ENCODE measurements at places on chromosomes 12 and 14.

- no peak for DNase-seq
- H3K36me3 ChIP-seq = no peaks in the 10 kb centered on the region
- H3K4me1 ChIP-seq = peaks cover 33% of the 10 kb centered on the region
- H3K27me3 ChIP-seq = no peaks in the 10 kb centered on the region
Observed at GRCh38 chr14:44959538-44959937, 2.2 kb downstream of the KLHL28 start.

DNA sequence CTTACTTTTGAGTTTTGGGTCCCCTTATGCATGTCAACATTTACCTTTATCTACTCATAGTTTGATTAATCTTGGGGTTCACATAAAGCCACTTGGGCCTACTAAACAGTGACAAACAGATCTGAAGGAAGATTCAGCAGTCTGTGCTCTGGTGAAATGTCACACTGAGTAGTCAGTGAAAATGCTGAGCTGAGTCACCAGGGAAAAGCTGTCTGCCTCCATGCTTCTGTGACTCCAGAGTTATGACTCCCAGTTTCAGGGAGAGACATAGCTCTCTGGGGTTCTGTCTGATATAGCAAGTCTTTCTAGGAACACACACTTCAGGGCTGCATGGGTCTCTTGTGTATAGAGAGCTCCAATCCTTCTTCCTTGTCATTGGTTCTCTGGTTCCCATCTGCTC, 406.3 kb upstream of the FAR2 start:
- DNase-seq = no peak
- H3K4me1 ChIP-seq = no peaks in the 10 kb centered on the region
- H3K4me3 ChIP-seq = no peak overlapping the region
- H3K36me3 ChIP-seq = peaks cover 2% of the 10 kb centered on the region
- H3K27me3 ChIP-seq = no peaks in the 10 kb centered on the region
- H3K27ac ChIP-seq = no peak overlapping the region

GRCh38 chr14:85296456-85297210, 233.3 kb upstream of the FLRT2 start:
- H3K36me3 ChIP-seq = no peaks in the 10 kb centered on the region
- no peak overlapping the region for H3K4me3 ChIP-seq
- no peak overlapping the region for H3K27ac ChIP-seq
- no peak for DNase-seq

GRCh38 chr12:111773801-111774551, 7.2 kb downstream of the ALDH2 start:
- H3K27me3 ChIP-seq = no peaks in the 10 kb centered on the region
- peaks cover 5% of the 10 kb centered on the region for H3K36me3 ChIP-seq
- DNase-seq = no peak
- H3K4me1 ChIP-seq = peaks cover 32% of the 10 kb centered on the region

GRCh38 chr12:102093319-102093718, 26.6 kb downstream of the NUP37 start:
- no peaks in the 10 kb centered on the region for H3K4me1 ChIP-seq
- no peak overlapping the region for H3K27ac ChIP-seq
- H3K36me3 ChIP-seq = peaks cover 10% of the 10 kb centered on the region
- no peak for DNase-seq

DNA sequence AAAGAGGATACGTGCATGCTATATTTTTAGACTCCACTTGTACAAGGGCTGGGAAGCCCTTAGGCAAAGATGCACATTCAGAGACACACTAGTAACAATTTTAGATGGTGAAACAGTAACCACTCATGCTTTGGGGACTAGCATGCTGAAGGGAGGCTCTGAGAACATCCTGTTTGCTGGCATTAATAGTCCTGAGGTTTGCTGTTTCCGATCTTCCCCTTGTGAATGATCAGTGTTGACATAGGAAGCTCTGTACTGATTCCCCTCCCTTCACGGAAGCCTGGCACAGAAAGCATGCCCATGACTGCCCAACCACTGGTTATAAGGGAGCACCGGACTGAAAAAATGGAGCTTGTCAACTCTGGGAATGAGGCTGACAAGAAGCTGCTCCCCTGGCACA, 164.6 kb downstream of the GCH1 start:
- H3K27me3 ChIP-seq = no peaks in the 10 kb centered on the region
- H3K27ac ChIP-seq = no peak overlapping the region

- no peak overlapping the region for H3K4me3 ChIP-seq
- peaks cover 14% of the 10 kb centered on the region for H3K36me3 ChIP-seq
- no peak for DNase-seq
Observed at GRCh38 chr12:121420109-121420508, 20.2 kb downstream of the RNF34 start.

- DNase-seq = no peak
- peak overlapping the region; percentile 29 for H3K27ac ChIP-seq
- H3K4me3 ChIP-seq = no peak overlapping the region
- peaks cover 45% of the 10 kb centered on the region for H3K4me1 ChIP-seq
- H3K36me3 ChIP-seq = no peaks in the 10 kb centered on the region
- no peaks in the 10 kb centered on the region for H3K27me3 ChIP-seq
Observed at GRCh38 chr14:69711065-69711464, 55.9 kb upstream of the SRSF5 start.

GRCh38 chr12:78004249-78005093, 173.8 kb downstream of the NAV3 start:
- H3K27me3 ChIP-seq = peaks cover 2% of the 10 kb centered on the region
- no peak overlapping the region for H3K27ac ChIP-seq
- no peak overlapping the region for H3K4me3 ChIP-seq
- H3K4me1 ChIP-seq = peaks cover 4% of the 10 kb centered on the region
- no peaks in the 10 kb centered on the region for H3K36me3 ChIP-seq

DNA sequence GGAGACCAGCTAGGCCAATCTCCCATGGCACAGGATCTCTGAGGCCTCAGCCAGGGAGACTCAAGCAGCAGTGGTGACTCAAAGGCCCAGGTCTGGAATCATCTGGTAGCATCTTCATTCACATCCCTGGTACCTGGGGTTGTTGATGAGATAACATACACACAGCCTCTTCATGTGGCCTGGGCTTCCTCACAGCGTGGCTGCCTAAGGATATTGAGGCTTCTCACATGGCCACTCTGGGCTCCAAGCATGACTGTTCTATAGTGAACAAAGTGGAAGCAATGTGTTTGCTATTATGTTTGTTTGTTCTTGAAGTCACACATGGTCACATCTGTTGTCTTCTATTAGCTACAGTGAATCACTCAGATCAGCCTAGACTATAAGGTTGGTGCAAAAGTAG, 584.1 kb downstream of the VRK1 start:
- H3K27me3 ChIP-seq = peaks cover 10% of the 10 kb centered on the region
- peaks cover 42% of the 10 kb centered on the region for H3K4me1 ChIP-seq
- H3K27ac ChIP-seq = no peak overlapping the region
- H3K4me3 ChIP-seq = no peak overlapping the region
- no peaks in the 10 kb centered on the region for H3K36me3 ChIP-seq

DNA sequence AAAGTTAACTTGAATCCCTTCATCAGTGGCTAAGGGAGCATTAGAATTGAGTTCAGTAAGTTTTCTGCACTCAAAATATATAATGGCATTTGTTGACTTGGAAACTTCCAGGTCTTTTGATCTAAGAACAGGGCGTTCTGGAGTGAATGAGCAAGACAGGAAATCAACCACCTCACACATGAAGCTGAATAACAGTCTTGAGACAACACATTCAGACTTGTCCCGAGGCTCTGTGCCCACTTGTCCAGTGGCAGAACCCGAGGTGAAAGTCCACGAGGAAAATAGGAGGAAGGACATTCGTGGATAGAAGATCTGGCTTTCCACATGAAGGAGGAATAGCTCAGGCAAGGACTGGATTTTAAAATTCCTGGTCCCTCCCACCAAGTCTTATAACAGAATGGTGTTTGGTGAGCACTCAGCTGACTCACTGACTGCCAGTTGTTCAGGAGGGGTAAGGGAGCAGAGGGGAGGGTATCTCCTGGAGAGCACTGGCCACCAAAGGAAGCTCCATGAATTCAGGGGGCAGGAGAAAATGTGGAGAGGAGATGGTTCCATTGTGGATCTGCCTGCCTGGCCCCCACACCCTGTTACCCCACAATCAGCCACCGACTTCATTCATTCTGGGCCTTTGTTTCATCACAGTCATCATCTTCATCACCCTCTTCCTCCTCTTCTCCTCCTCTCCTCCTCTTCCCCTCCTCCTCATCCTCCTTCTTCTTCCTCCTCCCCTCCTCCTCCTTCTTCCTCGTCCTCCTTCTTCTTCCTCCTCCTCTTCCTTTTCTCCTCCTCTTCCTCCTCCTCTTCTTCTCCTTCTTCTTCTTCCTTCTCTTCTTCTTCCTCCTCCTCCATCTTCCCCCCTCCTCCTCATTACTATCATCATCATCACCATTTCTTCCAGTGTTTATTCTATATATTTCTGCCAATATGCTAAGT, 620.1 kb downstream of the MED13L start:
- peaks cover 8% of the 10 kb centered on the region for H3K4me1 ChIP-seq
- H3K27me3 ChIP-seq = peaks cover 3% of the 10 kb centered on the region
- no peak for DNase-seq
- H3K4me3 ChIP-seq = no peak overlapping the region

DNA sequence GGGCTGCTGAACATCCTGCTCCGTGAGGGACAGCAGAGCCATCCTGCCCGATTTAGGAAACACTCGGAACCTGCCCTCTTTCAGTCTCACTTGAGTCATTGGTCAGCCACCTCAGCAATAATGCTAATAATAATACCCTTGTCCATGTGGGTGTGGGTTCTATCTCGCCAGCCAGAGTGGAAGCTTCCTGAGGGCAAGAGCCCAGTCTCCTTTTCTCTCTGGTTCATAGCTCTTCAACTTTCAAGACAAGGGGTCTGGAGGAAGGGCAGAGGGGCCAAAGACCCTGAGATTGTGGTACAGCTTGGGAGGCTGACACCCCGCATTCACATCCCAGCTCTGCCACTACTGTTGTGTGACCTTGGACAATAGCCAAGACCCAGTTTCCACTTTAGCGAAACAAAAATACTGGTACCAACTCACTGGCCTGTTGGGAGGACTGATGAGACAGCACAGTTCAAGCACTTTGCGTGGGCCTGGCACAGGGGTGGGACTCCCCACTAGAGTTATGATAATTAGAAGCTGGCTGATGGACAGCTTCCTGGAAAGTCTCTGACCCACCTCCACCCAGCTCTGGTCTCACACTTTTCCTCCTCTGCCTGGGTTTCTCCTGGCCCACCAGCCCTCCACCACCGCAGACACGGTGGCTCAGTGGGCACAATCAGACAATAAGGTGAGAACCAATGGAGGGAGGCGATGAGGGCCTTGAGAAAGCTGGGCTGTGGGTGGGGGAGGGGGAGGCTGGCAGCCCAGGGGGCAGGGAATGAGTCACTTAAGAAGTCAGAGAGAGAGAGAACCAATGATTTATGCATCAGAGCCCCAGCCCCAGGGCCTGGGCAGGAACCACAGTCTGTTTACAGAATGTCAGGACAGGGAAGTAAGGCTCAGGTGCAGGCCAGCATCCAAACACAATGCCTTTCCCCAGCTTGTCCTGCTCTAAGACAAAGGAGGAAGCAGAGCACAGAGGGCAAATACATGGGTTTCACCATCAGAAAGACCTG, 9.6 kb downstream of the FAIM2 start:
- H3K36me3 ChIP-seq = no peaks in the 10 kb centered on the region
- DNase-seq = no peak
- peak overlapping the region; percentile 71 for H3K27ac ChIP-seq
- peaks cover 12% of the 10 kb centered on the region for H3K27me3 ChIP-seq
